Uterine smooth muscle cell (primary cell): ENCODE measurements at places on chromosomes 3 and 15. TPM values are rescaled to one million over a fixed set of nuclear protein-coding genes. Genes with fewer than 3 reads are reported as not detected.

The SAXO2 gene
- 0.22 and 0.37 TPM in 2 replicates for total RNA-seq

The BMF gene
- total RNA-seq: 2.4 and 3.1 TPM in 2 replicates

The ERC2 gene
- total RNA-seq: 0.55 and 0.75 TPM in 2 replicates

The NR1I2 gene
- total RNA-seq: 0.12 TPM in 1 of 2 replicates, not detected in the other

The SPATA12 gene
- 0.11 TPM in 1 of 2 replicates, not detected in the other for total RNA-seq

The OIP5 gene
- total RNA-seq: 3.2 and 12.1 TPM in 2 replicates

The IGDCC3 gene
- under 0.01 TPM in 1 of 2 replicates, not detected in the other for total RNA-seq

The ZDHHC23 gene
- 0.55 and 1.1 TPM in 2 replicates for total RNA-seq

The XXYLT1 gene
- 12.1 and 14.4 TPM in 2 replicates for total RNA-seq

The COL6A5 gene
- total RNA-seq: under 0.01 TPM in 1 of 2 replicates, not detected in the other

The SCAANT1 gene
- not detected in 2 replicates for total RNA-seq

The PLSCR2 gene
- not detected in 2 replicates for total RNA-seq

The PIF1 gene
- 10.4 and 28.8 TPM in 2 replicates for total RNA-seq

The MLF1 gene
- 10.2 and 11.2 TPM in 2 replicates for total RNA-seq

The GPR62 gene
- total RNA-seq: 0.12 TPM in 1 of 2 replicates, not detected in the other

The HGD gene
- 0.33 TPM in 1 of 2 replicates, not detected in the other for total RNA-seq

The P3H2 gene
- 14.1 and 15.7 TPM in 2 replicates for total RNA-seq

The SV2B gene
- total RNA-seq: under 0.01 and 0.12 TPM in 2 replicates

The LDHAL6B gene
- under 0.01 TPM in 1 of 2 replicates, not detected in the other for total RNA-seq

The PDZRN3 gene
- 22.8 and 27.7 TPM in 2 replicates for total RNA-seq

The IVD gene
- total RNA-seq: 46.3 and 60.2 TPM in 2 replicates

The LRRN1 gene
- total RNA-seq: not detected in 2 replicates

The EPM2AIP1 gene
- total RNA-seq: 21.0 and 21.7 TPM in 2 replicates

The IL17RB gene
- total RNA-seq: 0.11 and 0.12 TPM in 2 replicates

The CCR3 gene
- total RNA-seq: not detected in 2 replicates

The RTP1 gene
- total RNA-seq: not detected in 2 replicates

The SAMD7 gene
- not detected in 2 replicates for total RNA-seq

The POLG gene
- total RNA-seq: 95.2 and 170 TPM in 2 replicates

The FBXW12 gene
- total RNA-seq: not detected in 2 replicates

The CACNA2D2 gene
- total RNA-seq: under 0.01 TPM in 2 replicates

The KCNAB1 gene
- total RNA-seq: 0.25 TPM in 1 of 2 replicates, not detected in the other

The ACP3 gene
- 11.1 and 27.1 TPM in 2 replicates for total RNA-seq

The IL20RB gene
- 1.8 and 3.2 TPM in 2 replicates for total RNA-seq

The VPS33B gene
- 13.5 and 14.6 TPM in 2 replicates for total RNA-seq

The GOLGA8S gene
- total RNA-seq: under 0.01 and 0.12 TPM in 2 replicates

The NOP10 gene
- total RNA-seq: 134 and 210 TPM in 2 replicates

The PRICKLE2 gene
- 12.8 and 28.5 TPM in 2 replicates for total RNA-seq

The STRIT1 gene
- total RNA-seq: not detected in 2 replicates

The ASB14 gene
- total RNA-seq: under 0.01 TPM in 1 of 2 replicates, not detected in the other

The IL5RA gene
- not detected in 2 replicates for total RNA-seq

The CATSPER2 gene
- 2.1 and 2.9 TPM in 2 replicates for total RNA-seq

The SPESP1 gene
- total RNA-seq: 1.2 and 3.2 TPM in 2 replicates

The RETNLB gene
- not detected in 2 replicates for total RNA-seq

The NEK11 gene
- 4.5 and 8.6 TPM in 2 replicates for total RNA-seq

The TMCO5A gene
- total RNA-seq: under 0.01 TPM in 1 of 2 replicates, not detected in the other

The CLDN18 gene
- total RNA-seq: 0.12 TPM in 1 of 2 replicates, not detected in the other

The CHRD gene
- total RNA-seq: 7.4 and 9.3 TPM in 2 replicates

The LYZL4 gene
- total RNA-seq: not detected in 2 replicates
